Activated CD4-positive, alpha-beta T cell treated with anti-CD3 and anti-CD28 coated beads, Interleukin-2, amount 10 ng/mL, durations not matched to agents 7 days and 5 days (primary cell): ENCODE measurements at places on chromosomes 12 and 14. TPM values are rescaled to one million over a fixed set of nuclear protein-coding genes. Genes with fewer than 3 reads are reported as not detected.
A peak's percentile ranks its signal among the peaks of the same experiment; 100 is the strongest.

DNA sequence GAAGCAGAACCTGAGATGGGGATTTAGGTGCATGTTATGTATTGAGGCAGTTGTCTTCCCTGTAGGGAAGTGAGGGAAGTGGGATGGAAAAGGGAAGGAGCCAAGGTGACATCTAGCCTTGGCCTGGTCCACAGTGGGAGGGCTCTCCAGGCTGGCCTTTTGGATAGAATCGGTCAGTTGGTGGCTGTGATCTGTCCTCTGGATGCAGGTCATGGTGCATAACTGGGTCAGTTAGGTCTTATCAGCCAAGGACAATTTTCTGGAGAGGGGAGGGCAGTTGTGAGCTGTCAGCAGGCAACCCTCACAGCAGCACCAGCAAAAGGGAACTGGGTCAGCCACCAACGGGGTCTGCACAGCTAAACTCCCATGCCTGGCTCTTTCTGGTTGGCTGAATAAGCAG is 9.6 kb downstream of the SERPINA12 start:
- no peak for DNase-seq
- H3K27me3 ChIP-seq = peaks cover 2% of the 10 kb centered on the region
- no peak overlapping the region for H3K27ac ChIP-seq

- H3K27me3 ChIP-seq = no peaks in the 10 kb centered on the region
- peaks cover 10% of the 10 kb centered on the region for H3K4me1 ChIP-seq
- no peak overlapping the region for H3K4me3 ChIP-seq
- H3K36me3 ChIP-seq = peaks cover 37% of the 10 kb centered on the region
These were observed 76.5 kb upstream of the AMIGO2 start for GRCh38 chr12:47156167-47156736.

Gene PRICKLE1
- total RNA-seq = 0.15 TPM

- H3K36me3 ChIP-seq = no peaks in the 10 kb centered on the region
- no peak overlapping the region for H3K27ac ChIP-seq
- no peaks in the 10 kb centered on the region for H3K27me3 ChIP-seq
- H3K4me1 ChIP-seq = no peaks in the 10 kb centered on the region
These were observed 118.4 kb upstream of the MYF6 start for GRCh38 chr12:80589077-80589476.

DNA sequence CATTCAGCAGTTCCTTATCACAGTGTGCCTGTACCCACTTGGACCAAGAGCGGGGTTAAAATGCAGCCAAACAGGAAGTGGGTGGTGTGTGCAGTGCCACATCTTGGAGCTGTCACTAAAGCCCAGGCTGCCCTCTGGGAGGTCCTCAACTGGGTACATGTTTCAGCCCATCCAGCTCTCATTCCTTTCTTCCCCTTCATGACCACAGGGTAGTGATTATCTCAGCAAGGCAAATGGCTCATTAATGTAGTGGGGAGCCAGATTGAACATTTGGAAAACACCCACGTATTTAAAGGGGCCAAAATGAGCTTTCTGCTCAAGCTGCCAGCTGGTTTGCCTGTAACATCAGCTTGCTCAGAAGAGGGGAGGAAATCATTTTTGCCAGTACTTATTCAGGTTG is 210.8 kb upstream of the BTG1 start:
- no peak overlapping the region for H3K4me3 ChIP-seq
- no peak for DNase-seq
- H3K27ac ChIP-seq = no peak overlapping the region
- peaks cover 49% of the 10 kb centered on the region for H3K36me3 ChIP-seq
- peaks cover 42% of the 10 kb centered on the region for H3K4me1 ChIP-seq

Gene RD3L
- total RNA-seq = not detected

Gene CLEC4A
- not detected for total RNA-seq

Gene CLEC9A
- not detected for total RNA-seq

Gene NR4A1
- total RNA-seq = 2.1 TPM

GRCh38 chr14:96945721-96946120 is 148.5 kb downstream of the VRK1 start:
- peaks cover 16% of the 10 kb centered on the region for H3K4me1 ChIP-seq
- no peak for DNase-seq
- H3K27me3 ChIP-seq = no peaks in the 10 kb centered on the region
- H3K36me3 ChIP-seq = no peaks in the 10 kb centered on the region
- H3K27ac ChIP-seq = no peak overlapping the region

DNA sequence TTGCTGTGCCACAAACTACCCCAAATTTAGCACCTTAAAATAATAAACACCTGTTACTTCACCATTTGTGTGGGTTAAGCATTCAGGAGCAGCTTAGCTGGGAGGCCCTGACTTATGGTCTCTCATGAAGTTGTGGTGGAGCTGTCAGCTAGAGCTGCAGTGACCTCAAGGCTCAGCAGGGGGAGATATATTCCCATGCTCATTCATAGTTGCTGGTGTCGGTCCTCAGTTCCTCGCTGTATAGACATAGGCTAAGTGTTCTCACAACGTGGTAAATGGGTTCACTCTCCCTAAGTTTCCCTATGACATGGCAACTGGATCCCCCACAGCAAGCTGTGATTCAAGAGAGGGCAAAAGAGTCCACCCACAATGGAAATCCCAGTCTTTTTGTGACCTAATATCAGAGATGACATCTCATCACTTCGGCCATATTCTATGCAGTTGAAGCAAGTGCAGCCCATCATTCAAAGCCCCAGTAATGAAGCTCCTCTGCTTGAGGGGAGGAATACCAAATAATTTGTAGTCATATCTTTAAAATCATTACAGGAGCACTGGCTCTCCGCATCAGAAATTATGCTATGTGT is 41.1 kb downstream of the PRB3 start:
- H3K27ac ChIP-seq = no peak overlapping the region
- peaks cover 5% of the 10 kb centered on the region for H3K27me3 ChIP-seq
- no peak overlapping the region for H3K4me3 ChIP-seq
- H3K36me3 ChIP-seq = no peaks in the 10 kb centered on the region
- H3K4me1 ChIP-seq = no peaks in the 10 kb centered on the region
- DNase-seq = peak; percentile 35

DNA sequence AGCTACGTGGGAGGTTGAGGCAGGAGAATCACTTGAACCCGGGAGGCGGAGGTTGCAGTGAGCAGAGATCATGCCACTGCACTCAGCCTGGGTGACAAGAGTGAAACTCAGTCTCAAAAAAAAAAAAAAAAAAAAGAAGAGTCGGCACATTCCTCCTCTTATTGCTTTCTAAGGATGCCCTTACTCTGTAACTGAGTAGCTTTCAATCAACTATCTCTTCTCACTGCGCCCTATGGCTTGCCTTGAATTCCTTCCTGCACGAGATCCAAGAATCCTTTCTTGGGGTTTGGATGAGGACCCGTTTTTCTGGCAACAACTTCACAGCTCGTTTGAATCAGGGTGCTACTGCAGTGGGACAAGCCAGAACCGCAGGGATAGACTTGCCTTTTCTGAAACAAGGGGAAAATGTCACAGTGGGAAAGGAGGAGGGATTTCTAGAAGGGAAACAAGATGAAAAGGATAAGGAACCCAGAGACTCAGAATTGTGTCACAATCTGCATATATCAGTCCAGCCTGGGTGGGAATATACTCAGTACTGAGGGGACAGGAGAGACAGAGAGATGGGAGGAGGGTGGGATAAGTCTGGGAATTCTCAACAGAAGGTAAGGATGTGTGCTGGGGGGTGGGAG is 16.1 kb upstream of the RND1 start:
- H3K4me1 ChIP-seq = peaks cover 8% of the 10 kb centered on the region
- H3K4me3 ChIP-seq = no peak overlapping the region
- no peaks in the 10 kb centered on the region for H3K36me3 ChIP-seq
- DNase-seq = no peak

- H3K4me1 ChIP-seq = no peaks in the 10 kb centered on the region
- peaks cover 7% of the 10 kb centered on the region for H3K27me3 ChIP-seq
- DNase-seq = no peak
- H3K36me3 ChIP-seq = no peaks in the 10 kb centered on the region
These were observed 50.1 kb downstream of the CD9 start for GRCh38 chr12:6250343-6250742.

Gene TAS2R42
- total RNA-seq = not detected

Gene NPAS3
- total RNA-seq = not detected

GRCh38 chr12:90546511-90546910 is 408.5 kb downstream of the CCER1 start:
- no peak overlapping the region for H3K27ac ChIP-seq
- H3K36me3 ChIP-seq = no peaks in the 10 kb centered on the region
- no peak overlapping the region for H3K4me3 ChIP-seq
- no peaks in the 10 kb centered on the region for H3K4me1 ChIP-seq
- no peak for DNase-seq
- no peaks in the 10 kb centered on the region for H3K27me3 ChIP-seq

Gene PLXNC1
- total RNA-seq = 27.4 TPM
